H9 (cell line): ENCODE measurements at places on chromosomes 2 and 18.

DNA sequence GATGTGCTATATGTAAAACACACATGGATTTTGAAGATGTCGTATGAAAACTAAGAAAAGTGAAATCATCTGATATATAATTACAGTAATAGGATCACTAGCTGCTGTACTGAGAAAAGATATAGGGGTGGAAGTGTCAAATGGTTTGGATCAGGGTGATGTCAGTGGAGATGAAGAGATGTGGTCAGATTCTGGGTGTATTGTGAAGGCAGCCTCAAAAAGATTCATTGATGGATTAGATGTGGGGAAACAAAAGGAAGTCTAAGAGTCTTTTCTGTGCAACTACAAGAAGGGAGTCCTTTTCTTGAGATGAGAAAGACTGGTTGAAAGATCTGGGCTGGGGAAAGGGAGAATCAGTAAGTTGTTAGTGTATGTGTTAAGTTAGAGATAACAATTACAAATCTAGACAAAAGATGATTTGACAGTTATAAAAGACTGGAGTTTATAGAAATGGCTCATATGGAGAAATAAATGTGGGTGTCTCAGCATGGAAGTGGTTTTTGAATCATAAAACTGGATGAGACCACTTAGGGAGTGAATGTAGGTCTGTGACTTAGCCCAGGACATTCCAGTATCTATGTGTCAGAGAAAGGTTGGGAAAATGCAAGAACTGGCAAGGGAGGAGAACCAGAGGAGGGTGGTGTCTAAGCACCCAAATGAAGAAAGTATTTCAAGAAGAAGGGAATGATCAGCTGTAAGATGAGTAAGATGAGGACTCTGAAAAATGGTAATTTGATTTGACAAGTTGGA is 347.4 kb downstream of the PARD3B start:
- DNase-seq = no peak

- no peak for DNase-seq
Measured at GRCh38 chr2:217932803-217933616, 69.8 kb downstream of the TNS1 start.

DNA sequence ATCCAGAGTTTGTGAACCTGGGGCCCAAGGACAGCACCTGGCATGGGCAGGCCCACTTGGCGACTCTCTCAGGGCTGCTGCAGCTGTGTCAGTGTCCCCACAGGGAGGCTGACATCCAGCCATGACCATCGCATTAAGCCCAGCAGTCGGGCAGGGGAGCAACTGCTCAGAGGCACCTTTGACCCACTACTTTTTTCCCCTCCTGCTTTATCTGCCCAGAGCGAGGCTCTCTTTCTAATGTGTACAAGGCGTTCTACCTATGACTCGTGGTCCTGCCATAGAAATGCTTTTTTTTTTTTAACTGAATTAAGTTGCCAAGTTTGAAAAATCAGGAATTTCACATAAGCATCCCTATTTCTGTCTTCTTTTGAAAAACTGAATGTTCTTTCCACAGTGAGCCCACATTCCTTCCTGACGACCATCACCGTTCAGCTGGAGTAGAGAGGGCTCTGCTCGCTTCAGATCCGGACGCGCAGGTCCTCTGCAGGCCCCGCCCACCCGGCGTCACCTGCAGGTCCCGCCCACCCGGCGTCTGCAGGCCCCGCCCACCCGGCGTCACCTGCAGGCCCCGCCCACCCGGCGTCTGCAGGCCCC is 403 bp upstream of the CLUL1 start:
- peak; percentile 82 for DNase-seq

GRCh38 chr2:43414586-43415135 is 181.2 kb downstream of the THADA start:
- DNase-seq = no peak

DNA sequence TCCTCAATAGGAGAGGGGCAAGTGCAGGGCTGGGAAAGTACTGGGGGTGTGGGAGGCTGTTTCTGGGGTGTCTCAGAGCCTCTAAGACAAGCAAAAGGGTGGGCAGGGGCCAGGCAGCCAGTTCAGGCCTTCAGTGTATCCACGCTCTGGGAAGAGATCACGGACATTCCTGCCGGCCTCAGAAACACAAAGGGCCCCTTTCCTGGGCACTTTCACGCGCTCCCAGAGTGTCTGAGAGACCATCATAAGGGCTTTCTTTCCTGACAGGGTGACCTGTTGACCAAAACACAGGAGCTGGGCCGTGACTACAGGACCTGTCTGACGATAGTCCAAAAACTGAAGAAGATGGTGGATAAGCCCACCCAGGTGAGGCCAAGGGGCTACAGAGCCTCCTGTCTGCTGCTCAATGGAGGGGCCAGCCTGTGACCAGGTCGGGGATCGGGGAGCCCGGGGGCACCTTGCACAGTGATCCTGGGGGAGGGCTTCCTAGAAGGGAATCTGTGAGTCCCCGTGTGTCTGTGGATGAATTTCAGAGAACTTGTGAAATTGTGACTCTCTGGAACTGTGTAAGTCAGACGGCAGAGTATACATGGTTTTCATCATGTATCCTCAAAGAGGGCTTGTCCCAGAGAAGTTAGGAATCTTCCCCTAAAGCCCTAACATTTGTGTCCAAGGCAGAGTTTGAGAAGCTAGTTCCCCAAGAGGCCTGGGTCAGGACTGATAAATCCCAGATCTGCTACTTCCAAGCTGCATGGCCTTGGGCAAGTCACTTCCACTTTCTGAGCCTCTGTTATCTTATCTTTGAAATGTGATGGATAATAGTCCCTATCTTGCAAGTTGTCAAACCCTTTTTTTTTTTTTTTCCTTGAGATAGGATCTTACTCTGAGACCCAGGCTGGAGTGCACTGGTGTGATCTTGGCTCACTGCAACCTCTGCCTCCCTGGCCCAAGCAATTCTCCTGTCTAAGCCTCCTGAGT is 1.8 kb downstream of the GNLY start:
- DNase-seq = no peak

- no peak for DNase-seq
Measured at GRCh38 chr2:96888072-96889011, 18.5 kb upstream of the SEMA4C start.

- DNase-seq = no peak
Measured at GRCh38 chr2:128502638-128503246, 184.1 kb upstream of the HS6ST1 start.

GRCh38 chr2:15560988-15561573 is at the start of gene NBAS:
Gene NBAS, minus strand, starts transcription at chr2:15561334. Its CDS starts 30 bp downstream, at chr2:15561304.
- DNase-seq = peak; percentile 87

DNA sequence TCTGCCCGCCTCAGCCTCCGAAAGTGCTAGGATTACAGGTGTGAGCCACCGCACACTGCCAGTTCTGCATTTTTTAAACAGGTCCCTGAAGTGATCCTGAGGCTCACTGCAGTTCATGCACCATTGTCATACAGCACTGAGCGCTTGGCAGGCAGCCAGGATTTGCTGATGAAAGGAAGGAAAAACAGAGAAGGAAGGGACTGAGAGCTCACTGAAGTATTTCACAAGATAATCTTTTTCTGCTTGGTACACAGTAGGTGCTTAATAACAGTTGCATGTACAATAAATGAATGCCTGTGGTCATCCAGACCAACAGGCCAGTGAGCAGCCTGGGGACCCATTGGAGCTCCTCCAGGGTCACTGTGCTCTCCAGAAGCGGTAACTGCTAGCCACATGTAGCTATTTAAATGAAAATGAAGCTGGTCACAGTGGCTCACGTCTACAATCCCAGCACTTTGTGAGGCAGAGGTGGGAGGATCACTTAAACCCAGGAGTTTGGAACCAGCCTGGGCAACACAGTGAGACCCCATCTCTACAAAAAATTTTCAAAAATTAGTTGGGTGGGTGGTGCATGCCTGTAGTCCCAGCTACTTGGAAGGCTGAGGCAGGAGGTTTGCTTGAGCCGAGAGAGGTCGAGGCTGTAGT is 33.1 kb upstream of the SMAD7 start:
- DNase-seq = peak; percentile 46
